ENCODE measurements at places on chromosomes 2 and 18. TPM values are rescaled to one million over a fixed set of nuclear protein-coding genes. Genes with fewer than 3 reads are reported as not detected.

The KHK gene
- 7.8 TPM for total RNA-seq

The CD207 gene
- not detected for total RNA-seq

The NCKAP1 gene
- total RNA-seq = 88.5 TPM

The THSD7B gene
- total RNA-seq = 1.5 TPM

The KIAA2012 gene
- not detected for total RNA-seq

The ZNF142 gene
- total RNA-seq = 31.7 TPM

The CNOT11 gene
- 17.9 TPM for total RNA-seq

All from tibial nerve (tissue), 4 donors.